ENCODE measurements at places on chromosomes 7 and 10. TPM values are rescaled to one million over a fixed set of nuclear protein-coding genes. Genes with fewer than 3 reads are reported as not detected.
A peak's percentile ranks its signal among the peaks of the same experiment; 100 is the strongest.

Gene NKX1-2
- total RNA-seq: not detected

Gene PPP1R3A
- total RNA-seq: not detected

DNA sequence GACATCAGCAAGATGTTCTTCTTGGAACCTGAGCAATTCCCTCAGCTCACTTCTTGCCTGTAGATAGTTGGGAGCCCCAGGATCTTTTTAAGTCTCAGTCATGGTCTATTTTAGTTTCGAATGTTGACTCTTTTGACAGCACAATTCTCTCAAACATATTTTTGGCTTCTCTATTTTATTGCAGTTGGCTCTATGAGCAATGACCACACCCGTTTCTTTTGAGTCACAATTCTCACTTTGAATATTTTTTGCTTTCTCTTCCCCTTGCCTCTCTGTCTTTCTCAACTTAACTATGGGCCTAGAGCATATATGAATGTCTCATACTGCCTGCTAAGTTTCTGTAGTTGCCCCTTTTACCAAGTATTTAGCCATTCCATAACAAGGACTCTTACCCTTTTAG is 222.8 kb downstream of the PTN start:
- no peak for DNase-seq

DNA sequence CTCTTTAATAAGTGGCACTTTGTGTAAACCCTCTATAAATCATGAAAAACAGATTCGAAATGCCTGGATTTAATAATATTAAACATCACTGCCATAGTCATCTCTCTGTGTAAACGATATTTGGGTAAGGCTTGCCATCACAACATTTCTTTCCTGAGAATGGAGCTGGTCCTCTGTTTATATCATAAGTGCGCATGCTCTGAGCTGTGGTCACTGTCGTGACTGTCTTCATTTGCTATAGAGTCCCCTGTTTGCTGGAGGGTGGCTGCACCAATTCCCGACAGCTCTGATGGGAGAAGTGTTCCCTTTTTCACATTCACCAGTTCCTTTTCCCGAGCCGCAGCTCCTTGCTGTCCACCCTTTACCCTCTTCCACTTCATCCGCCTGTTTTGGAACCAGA is 50.4 kb upstream of the AGMO start:
- no peak for DNase-seq

GRCh38 chr10:72000073-72001032 is 36.2 kb downstream of the CHST3 start:
- no peak for DNase-seq

GRCh38 chr7:28081016-28081415 is 99.6 kb downstream of the JAZF1 start:
- DNase-seq: no peak

Gene FGL2
- total RNA-seq: 1.1 TPM

DNA sequence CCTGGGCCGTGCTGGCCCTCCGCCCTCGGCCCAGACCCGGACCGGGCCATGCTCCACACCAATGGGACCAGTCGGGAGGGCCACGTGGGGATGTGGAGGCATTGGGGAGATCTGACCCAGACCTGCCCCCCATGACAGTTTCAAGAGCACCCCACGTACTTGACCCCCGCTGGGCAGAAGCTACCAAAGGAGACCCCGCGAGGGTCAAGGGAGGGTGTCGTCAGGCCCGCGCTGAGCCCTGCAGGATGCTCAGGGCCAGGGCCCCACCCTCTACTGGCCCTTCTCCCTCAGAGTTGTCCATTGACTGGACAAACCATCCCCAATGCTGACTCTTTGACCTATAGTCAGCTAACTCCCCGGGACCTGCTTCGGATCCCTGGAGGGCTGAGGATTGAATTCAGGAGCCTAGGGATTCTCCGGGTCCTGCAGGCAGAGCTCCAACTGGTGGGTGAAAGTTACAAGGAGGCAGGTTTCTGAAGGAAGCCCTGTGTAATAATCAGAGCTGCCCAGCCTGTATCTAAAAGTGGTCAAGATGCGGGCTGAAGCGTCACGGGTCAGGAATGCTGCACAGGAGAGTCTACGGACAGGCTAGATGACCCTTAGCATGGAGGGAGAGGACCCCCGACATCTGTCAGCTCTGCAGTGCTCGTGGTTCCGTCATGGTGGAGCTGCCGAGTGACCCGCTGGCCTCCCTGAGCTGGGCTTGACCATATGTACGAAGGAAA is 498 bp upstream of the CALHM2 start:
- no peak for DNase-seq

- DNase-seq: no peak
Measured at GRCh38 chr7:636396-636795, 90.1 kb upstream of the DNAAF5 start.

Gene SLC18A2
- not detected for total RNA-seq

DNA sequence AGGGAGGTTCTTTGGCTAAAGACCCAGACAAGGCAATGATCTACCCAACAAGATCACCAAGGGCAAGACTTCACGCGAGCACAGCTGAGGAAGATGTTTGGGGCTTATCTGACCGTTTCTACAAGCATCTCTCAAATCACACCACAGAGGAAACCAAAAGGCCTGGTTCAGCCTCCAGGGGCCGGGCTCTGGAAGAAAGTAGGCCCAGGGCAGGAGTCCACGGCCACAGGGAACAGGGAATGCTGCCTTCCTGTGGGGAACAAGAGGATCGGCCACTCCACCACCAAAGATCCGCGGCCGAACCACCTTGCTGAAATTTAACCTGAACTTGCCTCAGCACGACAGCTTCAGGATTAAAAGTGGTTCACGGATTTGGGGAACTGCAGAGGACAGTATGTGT is 332.5 kb downstream of the PTPRN2 start:
- no peak for DNase-seq

- no peak for DNase-seq
Measured at GRCh38 chr10:1297566-1298301, 241.5 kb downstream of the WDR37 start.

Gene EPHA1
- 0.34 TPM for total RNA-seq

- DNase-seq: no peak
Measured at GRCh38 chr10:87978166-87978565, 114.7 kb downstream of the PTEN start.

GRCh38 chr7:43624156-43624555 is 41.2 kb downstream of the STK17A start:
- DNase-seq: no peak

Gene PPP1R17
- total RNA-seq: not detected

Gene DNAJC12
- 11.0 TPM for total RNA-seq

DNA sequence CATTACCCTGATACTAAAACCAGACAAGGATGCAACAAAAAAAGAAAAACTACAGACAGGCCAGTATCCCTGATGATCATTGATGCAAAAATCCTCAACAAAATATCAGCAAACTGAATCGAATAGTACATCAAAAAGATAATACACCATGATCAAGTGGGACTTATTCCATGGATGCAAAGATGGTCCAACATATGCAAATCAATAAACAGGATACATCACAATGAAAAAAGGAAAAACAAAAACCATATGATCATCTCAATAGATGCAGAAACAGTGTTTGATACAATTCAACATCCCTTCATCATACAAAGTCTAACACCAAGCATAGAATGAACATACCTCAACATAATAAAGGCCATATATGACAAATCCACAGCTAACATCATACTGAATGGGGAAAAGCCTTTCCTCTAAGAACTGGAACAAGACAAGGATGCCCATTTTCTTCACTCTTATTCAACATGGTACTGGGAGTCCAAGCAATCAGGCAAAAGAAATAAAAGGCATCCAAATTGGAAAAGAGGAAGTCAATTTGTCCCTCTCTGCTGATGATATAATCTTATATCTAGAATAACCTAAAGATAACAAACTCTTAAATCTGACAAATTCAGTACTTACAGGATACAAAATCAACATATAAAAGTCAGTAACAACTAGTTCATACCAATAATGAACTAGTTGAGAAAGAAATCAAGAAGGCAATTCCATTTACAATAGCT is 48.8 kb upstream of the ASAH2 start:
- no peak for DNase-seq

- DNase-seq: no peak
Measured at GRCh38 chr10:100812978-100813377, 67.6 kb downstream of the PAX2 start.

DNA sequence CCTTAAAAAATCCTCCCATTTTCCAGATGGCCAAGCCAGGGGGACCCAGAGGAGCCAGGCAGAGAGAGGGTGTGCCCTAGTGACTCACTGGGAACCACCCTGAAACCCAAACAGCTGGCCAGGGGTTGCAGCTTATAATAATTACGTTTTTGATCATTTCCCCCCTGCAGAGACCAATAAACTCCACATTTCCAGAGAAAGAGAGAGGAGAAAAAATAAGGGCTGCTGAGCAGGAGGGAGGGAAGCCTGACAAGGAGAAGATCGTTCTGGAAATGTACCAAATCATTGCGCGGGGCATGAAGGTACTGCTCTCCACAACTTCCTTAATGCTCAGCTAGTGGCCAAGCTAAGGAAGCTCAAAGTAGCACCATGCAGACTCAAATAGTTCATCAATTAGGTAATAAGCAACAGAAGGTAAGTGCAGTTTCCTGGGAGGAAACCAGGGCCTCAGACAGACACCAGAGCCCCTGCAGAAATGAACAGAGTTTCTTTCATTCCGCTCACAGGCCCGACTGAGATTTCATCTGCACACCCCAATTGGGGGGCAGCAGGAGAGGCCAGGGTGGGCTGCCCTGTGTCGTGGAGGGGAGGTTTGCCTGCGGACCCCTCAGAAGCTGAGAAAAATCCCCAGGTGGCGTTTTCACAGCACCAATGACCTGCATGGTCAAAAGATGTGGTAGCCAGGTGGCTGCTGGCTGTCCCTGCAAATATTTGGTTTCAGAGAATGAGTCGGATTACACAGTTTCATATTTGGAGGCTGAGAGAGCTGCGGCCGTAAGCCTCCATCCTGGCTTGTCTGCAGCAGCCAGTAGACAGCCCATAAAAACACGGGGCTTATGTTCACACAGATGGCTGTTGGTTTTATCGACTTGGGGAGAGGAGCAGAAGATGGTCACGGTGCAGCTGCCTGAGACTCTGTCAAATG is 153.2 kb upstream of the LYZL2 start:
- DNase-seq: no peak

DNA sequence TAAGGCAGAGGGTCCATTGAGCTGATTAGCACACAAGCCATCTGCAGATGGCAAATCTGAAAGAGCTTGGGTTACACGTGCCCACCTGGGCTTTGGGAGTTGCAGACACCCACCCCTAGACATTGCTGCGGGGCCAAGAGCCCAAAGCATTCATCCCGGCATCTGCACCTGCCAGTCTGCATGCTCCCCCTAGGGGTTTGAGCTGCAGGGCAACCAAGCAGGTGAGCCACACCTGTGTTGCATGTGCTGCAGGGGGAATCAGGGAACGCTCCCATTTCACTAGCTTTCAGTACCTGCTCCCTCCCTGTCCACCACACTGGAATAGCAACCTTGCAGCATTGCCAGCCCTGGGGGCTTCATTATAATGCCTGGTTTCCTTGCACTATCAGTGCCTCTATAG is 21.1 kb downstream of the C7orf33 start:
- DNase-seq: no peak

DNA sequence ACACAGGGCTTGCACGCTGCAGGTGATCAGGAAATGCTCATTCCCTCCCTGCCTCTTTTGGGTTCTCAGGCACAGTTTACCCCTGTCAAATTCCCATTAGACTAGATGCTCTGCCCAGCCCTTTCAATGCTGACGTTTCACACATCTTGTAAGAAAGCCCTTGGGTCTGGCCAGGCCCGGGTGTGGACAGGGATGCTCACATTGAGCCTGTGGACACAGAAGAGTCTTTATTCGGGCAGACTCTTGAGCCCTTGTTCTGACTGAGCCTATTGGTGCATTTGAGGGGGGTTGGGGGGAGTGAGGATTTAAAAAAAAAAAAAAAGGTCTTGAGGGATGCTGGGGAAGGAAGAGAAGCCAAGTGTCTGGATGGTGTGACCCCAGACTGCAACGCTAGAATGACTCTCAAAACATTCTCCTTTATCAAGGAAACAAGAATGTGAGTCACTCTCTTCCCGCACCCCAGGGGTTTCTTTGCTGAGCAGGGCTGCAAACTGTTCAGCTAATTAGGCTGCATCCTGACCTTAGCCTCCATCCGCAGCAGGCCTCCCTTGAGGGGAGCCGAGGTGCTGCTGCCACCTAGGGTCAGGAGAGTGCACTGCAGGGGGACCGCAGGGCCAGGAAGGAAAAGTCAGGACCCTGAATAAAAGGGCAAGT is 53.6 kb upstream of the TMEM72 start:
- peak; percentile 30 for DNase-seq

- no peak for DNase-seq
Measured at GRCh38 chr10:35979116-35979515, 337.0 kb upstream of the FZD8 start.
